ENCODE measurements at places on chromosomes 13 and 19.

DNA sequence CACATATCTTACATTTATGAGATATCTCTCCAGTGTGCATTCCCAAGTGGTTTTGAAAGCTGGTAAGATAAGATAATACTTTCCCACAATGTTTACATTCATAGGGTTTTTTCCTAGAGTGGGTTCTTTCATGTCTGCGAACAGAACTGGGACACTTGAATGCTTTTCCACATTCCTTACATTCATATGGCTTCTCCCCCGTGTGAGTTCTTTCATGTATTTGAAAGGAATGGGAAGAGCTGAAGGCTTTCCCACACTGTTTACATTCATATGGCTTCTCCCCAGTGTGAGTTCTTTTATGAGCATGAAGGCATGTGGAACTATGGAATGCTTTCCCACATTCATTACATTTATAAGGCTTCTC lies 19.7 kb downstream of the ZNF433 start:
- no peak for DNase-seq

DNA sequence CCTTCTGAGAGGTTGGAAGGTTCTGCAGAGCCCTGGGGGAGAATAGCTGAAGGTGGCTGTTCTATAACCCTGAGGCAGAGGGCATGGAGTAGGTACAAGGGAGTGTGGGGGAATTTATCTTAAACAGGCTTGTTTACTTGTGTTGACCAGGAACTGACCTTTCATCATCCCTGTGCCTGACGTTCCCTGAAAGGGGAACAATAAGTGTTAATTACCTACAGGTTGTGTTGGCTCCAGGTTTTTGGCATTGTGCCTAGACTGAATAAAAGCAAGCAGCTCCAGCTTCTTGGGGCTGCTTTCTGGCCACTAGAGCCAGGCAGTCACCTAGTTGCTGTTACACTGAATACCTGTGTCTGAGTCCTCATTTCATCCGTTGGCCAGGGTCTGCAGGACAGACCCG lies 60.0 kb downstream of the ZNF627 start:
- DNase-seq: no peak

GRCh38 chr19:15913830-15914229 lies 16.0 kb upstream of the CYP4F2 start:
- DNase-seq: no peak

DNA sequence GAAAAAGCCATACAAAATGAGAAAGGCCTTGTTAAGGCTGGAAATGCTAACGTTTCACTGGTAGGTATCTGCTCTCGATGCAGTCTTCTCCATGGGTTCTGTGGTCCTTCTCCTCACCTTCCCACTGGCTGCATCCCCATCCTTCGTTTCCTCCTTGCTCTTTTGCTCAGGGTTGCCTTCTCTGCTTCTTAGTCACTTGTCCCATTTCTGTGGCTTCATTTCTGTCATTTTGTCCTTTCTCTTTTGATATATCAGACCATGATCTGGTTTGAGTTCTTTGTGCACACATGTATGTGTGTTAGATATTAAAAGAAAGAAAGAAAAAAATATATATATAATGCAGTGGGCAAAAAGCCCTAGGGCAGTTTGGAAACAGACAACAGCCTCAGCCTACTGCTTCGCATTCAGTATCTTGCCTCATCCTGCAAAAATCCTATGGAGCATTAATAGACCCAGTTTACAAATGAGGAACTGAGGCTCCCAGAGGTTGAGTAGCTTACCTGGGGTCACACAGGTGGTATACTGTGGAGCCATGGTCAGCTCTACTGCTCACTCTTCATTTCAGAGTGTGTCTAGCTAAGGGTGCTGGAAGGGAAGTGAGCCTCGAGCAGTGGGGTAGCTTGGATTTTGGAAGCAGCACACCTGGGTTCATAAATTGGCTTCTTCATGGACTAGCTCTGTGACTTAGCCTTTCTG lies 57.6 kb upstream of the MEDAG start:
- DNase-seq: no peak

- peak; percentile 49 for DNase-seq
Measured at GRCh38 chr13:78022164-78022877, 103.7 kb upstream of the EDNRB start.

DNA sequence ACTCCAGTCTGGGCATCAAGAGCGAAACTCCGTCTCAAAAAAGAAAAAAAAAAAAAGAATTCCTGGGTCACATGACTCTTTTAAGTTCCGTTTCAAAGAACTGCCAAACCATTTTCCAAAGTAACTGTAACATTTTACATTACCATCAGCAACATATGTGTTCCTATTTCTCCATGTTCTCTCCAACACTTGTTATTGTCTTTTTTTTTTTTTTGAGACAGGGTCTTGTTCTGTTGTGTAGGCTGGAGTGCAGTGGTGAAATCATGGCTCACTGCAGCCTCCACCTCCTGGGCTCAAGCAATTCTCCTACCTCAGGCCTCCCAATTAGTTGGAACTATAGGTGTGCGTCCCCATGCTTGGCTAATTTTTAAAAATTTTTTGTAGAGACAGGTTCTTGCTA lies 6.5 kb downstream of the LGALS7B start:
- DNase-seq: no peak

- DNase-seq: no peak
Measured at GRCh38 chr13:75847588-75847987, 211.5 kb downstream of the LMO7 start.

DNA sequence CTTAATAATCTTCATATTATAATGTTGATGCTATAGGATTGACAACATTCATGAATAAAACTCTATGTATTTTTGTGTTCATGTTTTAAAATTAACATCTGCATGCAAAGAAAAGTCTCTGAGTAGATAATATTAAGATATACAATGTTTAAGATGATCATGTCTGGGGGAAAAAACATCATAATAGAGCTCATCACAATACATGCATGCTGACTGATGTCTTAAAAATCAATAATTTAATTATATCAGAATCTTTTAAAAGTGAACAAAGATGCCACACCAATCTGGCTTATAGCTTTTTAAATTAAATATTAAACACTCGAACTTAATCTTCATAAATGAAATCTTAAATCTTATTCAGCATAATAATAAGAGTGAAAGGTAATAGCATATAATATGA lies 933.9 kb upstream of the MIR17HG start:
- DNase-seq: no peak

DNA sequence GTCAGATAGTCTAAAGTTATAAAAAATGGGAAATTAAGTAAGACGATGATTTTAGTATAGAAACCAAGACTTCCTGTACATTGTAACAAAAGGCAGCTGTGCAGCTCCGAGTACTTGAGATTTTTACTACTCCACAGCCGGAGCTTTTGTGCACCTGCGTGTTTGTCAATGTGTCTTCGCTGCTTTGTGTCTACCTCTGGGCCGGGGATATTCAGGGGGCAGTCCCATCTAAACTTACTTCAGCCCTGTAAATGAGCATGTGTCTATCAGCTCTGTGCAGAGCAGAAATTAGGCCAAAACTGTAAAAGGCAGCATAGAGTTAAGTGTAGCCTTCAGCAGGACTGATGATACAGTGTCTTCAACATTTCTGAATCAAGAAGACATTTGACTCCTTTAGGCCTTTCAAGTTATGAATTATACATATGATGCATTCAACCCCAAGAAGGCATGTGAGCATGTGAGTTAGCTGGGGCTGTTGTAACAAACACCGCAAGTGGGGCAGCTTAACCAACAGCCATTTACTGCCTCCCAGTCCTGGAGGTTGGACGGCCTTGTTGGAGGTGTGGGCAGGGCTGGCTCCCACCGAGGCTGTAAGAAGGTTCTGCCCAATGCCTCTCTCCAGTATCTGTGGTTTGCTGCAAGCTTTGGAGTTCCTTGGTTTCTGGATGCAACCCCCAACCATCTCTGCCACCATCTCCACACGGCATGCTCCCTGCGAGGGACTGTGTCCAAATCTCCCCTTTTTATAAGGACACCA lies 191.0 kb upstream of the IRS2 start:
- DNase-seq: no peak

GRCh38 chr13:98959786-98960605 lies 17.9 kb downstream of the DOCK9 start:
- DNase-seq: no peak

DNA sequence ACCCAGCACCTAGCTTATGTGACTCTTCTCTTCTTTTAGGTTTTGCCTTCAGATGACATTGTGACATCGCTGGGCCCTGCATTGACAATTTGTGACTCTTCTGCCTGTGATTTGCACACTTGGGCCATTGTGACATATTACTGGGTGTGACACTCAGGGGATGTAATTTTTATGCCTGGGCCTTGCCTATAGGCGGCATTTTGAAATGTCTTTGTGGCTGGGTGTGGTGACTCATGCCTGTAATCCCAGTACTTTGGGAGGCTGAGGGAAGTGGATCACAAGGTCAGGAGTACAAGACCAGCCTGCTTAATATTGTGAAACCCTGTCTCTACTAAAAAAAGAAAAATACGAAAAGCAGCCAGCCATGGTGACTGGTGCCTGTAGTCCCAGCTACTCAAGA lies 28.4 kb upstream of the ZNF681 start:
- DNase-seq: no peak

DNA sequence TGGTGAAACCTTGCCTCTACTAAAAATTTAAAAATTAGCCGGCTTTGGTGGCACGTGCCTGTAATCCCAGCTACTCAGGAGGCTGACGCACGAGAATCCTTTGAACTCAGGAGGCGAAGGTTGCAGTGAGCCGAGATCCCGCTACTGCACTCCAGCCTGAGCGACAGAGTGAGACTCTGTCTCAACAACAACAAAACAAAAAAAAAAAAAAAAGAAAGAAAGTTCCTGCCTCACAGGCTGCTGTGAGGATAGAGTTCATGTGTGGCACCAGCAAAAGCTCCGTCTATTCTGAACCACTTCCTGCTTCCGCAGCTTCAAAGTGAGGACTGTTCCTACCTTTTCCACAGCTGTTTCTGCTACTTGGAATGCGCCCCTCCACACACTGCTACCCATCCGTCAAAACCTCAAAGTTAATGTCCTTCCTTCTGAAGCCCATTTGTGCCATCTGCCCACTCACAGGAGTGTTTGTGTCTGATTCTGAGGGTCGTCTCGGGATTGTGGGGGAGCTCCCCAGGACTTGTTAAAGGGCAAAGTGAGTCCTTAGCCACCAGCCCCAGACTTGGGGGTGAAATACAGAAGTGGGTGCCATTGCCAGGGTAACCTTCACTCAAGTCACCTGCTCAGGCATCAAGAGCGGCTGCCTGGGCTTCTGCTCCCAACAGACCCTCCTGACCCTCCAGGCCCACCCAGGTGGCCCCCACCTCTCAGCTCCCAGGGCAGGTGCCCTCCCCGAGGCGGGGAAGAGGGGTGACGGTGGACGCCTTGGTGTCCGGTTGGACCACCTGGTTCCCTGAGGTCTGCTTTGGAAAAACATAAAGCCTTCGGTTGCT lies 2.9 kb downstream of the MFSD12 start:
- DNase-seq: no peak

GRCh38 chr13:55464222-55464621 lies 1676.5 kb upstream of the PRR20A start:
- DNase-seq: no peak

- DNase-seq: peak; percentile 55
Measured at GRCh38 chr13:106989876-106990275, 421.9 kb upstream of the ARGLU1 start.

DNA sequence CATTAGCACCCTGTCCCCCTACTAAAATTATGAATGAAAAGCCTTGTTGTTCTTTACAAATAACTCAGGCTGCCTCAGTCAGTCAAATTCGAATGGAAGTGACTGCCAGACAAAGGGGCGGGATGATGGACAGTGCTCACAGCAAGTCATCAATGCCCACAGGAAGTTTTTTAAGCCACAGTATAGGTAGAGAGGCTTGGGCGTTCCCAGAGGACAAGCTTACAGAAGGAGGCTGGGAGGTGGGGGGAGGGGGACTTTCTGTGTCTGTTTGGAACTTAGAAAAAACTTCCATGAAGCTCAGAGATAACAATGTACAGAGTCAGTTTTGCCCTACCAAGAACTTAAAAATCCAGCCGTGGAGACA lies 18.5 kb upstream of the SPRY2 start:
- DNase-seq: no peak

GRCh38 chr19:8113017-8113416 lies 36.4 kb downstream of the FBN3 start:
- no peak for DNase-seq

- DNase-seq: no peak
Measured at GRCh38 chr19:40143612-40144011, 47.6 kb upstream of the MAP3K10 start.

GRCh38 chr19:44746616-44746945 lies 1.9 kb upstream of the BCL3 start:
- DNase-seq: no peak

- DNase-seq: no peak
Measured at GRCh38 chr13:43306372-43306771, 283.0 kb downstream of the DNAJC15 start.

- DNase-seq: no peak
Measured at GRCh38 chr19:58406818-58407657, 1.4 kb upstream of the ZNF584 start.

- no peak for DNase-seq
Measured at GRCh38 chr13:88434953-88435352, 763.8 kb downstream of the SLITRK5 start.

DNA sequence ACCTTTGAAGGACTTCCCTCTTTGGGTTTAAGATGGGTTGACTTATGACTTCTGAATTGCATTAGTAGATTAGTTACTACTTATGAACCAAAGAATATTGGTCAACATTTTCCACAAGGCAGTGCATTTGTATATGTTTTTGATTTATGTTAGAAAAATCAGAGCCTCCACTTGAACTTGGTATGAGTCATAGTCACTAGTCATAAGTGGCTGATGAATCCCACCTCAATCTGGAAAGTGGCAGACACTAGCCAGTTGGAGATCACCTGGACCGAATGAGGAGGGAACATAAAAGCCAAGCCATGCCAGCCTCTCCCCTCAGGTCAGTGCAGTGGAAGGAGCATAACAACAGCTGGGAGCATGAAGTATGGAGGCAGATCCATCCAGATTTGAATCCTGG lies 39.3 kb upstream of the SPART start:
- no peak for DNase-seq

DNA sequence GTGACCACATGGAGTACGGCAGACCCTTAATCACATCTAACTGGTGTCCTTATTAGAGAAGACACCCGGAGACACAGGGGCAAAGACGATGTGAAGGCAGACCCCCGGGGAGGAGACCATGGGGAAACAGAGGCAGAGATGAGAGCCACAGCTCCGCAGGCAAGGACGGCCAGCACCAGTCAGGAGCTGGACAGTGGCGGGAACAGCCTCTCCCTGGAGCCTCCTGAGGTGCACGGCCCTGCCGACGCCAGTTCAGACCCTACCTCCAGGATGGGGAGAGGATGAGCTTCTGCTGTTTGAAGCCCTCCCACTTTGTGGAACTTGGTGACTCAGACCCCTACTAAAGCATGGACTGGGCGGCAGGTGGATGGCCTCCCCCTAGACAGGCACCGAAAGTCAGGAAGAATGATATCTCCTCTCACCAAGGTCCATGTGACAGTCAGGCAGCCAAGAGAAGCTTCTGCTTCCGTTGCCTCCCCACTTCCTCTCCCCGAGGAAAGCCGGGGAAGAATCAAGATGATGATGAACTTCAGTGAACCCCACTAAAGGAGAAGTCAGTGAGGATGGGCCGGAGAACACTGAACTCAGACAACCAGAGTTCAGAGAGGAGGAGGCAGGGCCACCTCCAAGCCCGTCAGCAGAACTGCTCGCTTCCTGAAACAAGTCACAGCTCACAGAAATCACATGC lies 25.4 kb downstream of the RAB20 start:
- DNase-seq: no peak

- no peak for DNase-seq
Measured at GRCh38 chr19:48990400-48990799, 2.7 kb downstream of the GYS1 start.
